ENCODE measurements at places on chromosomes 7 and 10.

- peak; percentile 89 for DNase-seq
Observed at GRCh38 chr7:128209229-128210035, 31.6 kb upstream of the LEP start.

GRCh38 chr10:17423632-17424186, 30.7 kb downstream of the ST8SIA6 start:
- DNase-seq = no peak

DNA sequence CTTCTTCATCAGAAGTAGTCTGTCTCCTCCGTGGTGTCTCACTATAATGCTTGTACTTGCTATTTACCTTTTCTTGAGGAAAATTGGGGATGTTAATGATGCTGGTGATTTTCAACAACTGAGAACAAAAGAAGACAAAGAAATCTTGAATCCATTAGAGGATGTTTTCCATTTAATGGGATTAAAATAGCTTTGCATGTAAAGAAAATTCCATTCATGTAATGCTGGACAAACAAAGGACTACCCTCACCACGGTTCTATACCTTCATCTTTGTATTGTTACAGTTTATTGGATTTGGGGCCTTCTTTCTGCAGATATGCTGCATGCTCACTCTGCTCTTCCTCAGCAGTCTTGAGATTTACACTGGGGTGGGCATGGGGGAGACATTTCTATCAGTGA, 128.4 kb downstream of the WNT2 start:
- DNase-seq = no peak

- no peak for DNase-seq
Observed at GRCh38 chr7:121101621-121102020, 113.1 kb downstream of the CPED1 start.

GRCh38 chr10:100307684-100308083, 21.2 kb upstream of the BLOC1S2 start:
- DNase-seq = peak; percentile 81

- DNase-seq = peak; percentile 97
Observed at GRCh38 chr10:126062131-126063032, 166.0 kb downstream of the FANK1 start.

GRCh38 chr7:157139810-157140510, 1.2 kb downstream of the UBE3C start:
- DNase-seq = peak; percentile 7

GRCh38 chr10:25103703-25104102, 71.1 kb upstream of the GPR158 start:
- no peak for DNase-seq

DNA sequence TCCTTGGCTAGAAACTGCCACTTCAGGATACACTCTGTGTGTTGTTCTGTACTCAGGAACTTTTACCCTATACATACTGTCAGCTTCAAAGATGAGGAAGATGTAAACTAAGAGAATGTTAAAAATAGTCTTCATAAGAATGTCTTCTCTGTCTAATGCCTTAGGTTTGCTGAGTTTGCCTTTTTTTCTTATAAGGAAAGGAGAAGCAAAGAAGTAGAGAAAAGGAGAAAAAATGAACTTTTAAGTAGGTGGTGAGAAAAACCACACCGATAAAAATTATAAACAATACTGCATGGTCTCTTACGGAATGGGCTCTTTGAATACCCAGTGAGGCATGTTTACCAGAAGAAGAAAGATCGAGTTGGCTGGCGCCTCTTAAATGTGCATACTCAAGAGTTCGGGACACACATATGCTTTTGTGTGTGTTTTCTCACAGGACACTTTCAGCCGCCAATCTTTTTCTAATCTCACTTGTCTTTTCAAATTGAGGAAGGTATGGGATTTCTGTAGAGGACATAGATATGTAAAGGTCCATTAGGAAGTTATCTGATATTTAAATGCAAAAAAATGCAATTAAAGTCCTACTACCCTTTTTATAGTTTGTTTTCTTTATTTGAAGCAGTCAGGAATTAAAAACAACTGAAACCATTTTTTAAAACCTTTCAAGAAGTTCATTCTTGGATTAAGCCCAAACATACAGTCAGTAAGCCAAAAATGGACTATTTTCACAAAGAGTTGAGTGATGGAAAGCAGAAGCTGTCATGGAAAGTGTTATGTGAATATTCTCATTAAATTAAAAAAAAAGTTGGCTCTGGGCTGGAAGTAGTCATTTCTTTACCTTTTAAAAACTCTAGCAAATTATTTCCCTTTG, 100.6 kb upstream of the MDFIC start:
- no peak for DNase-seq

DNA sequence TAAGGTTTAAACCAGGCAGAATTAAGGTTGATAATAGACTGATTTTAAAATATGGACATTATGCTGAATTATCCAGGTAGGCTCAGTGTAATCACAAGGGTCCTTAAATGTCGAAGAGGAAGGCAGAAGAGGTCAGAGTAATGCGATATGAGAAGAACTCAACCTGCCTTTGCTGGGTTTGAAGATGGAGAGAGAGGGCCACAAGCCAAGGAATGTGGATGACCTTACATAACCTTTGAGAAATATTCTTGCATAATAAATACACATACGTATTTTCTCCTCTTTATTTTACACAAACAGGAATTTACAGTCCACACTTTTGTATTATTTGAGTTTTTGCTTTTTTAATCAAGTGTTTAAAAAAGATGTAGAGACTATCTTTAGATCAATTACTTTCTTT, 88.5 kb downstream of the ST7 start:
- no peak for DNase-seq
